ENCODE measurements at places on chromosomes 1 and 21.

GRCh38 chr1:25473653-25474225 is 43.0 kb downstream of the MACO1 start:
- no peak for DNase-seq

- DNase-seq: no peak
These were observed 12.6 kb upstream of the IER5 start for GRCh38 chr1:181075766-181076350.

GRCh38 chr1:220526294-220526693 is 1.6 kb upstream of the MARK1 start:
- no peak for DNase-seq

DNA sequence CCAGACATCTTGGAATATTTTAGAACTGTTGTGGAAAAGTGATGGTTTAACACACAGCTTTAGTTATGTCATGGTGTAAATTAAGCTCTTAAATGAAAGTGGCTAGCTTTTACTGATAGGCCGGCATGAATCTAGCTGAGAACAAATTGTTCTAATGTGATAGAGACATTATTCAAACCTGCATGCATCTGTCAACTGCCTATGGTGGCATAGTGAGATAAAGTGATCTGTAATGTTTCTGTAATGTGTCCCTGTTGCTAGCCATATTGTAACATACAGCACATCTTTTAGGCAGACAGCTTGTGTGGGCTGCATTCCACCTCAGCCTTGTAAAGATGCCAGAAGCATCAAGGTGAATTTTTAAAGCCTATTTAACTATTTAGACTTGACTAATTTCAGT is 16.0 kb downstream of the LRIG2 start:
- no peak for DNase-seq

GRCh38 chr1:18965206-18966173 is 9.0 kb upstream of the IFFO2 start:
- DNase-seq: peak; percentile 83

- DNase-seq: no peak
These were observed 93.5 kb downstream of the NRDC start for GRCh38 chr1:51784997-51785421.

GRCh38 chr1:245999697-246000637 is 507.1 kb downstream of the SMYD3 start:
- no peak for DNase-seq

- peak; percentile 59 for DNase-seq
These were observed 50.4 kb downstream of the SNRPE start for GRCh38 chr1:203911806-203912205.

DNA sequence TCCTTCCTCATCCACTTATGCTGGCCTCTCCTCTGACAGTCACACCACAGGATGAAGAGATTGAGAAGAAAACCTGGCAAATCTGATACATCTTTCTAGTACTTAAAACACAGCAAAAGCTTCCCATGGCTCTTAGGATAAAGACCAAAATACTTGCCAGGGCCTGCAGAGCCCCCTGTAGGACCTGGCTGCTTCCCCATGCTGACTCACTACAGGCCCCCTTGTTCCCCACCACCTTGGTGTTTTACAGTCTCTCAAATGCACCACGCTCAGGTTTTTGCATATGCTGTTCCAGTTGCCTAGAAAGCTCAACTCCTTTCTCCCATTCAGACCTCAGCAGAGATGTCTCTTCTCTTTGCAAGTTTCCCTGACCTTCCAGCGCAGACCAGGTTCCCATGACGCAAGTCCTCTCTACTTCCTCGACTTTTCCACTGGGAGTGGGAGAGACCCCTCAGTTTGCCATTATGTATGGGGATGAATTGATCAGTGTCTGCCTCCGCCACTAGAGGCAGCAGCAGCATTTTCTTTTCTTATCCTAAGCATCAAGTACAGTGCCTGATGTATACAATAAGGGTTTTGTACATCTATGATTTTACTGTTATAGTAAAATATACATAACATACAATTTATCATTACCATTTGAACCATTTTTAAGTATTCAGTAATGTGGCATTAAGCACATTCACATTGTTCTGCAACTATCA is 113.8 kb upstream of the C8B start:
- DNase-seq: no peak

- DNase-seq: no peak
These were observed 67.1 kb downstream of the VWA5B1 start for GRCh38 chr1:20357796-20358195.

GRCh38 chr1:47914218-47914938 is 82.8 kb downstream of the TRABD2B start:
- no peak for DNase-seq

GRCh38 chr1:32988665-32989064 is 24.1 kb upstream of the RNF19B start:
- no peak for DNase-seq

DNA sequence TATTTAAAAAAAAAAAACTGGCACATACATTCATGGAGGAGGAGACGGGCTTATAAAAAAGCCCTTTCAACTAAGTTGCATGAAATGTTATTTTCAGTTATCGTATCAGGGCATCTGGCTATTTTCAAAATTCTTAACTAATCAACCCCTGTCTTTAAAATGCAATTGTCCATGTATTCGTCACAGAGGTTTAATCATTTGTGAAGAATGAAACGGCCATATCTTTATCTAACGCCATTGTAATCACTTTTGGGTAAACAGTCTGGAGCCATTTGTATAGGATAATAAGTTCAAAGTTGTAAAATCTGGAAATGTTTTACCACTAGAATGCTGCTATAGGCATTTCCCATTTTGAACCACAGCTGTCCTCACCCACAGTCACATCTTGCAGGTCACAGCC is 30.4 kb downstream of the SLC30A10 start:
- no peak for DNase-seq

DNA sequence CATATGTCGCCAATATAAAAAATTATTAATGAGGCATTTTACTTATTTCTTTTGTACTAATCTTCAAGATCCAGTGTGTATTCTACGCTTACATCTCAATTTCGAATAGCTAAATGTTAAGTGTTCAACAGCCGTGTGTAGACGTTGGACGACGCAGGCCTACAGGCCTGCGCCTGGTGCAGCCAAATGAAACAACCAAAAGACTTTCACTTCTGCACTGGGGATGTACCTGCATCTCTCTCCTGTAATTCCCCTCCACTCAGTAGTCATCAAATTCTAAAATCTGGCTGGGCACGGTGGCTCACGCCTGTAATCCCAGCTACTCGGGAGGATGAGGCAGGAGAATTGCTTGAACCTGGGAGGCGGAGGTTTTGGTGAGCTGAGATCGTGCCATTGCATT is 76.8 kb upstream of the HNRNPU start:
- no peak for DNase-seq

DNA sequence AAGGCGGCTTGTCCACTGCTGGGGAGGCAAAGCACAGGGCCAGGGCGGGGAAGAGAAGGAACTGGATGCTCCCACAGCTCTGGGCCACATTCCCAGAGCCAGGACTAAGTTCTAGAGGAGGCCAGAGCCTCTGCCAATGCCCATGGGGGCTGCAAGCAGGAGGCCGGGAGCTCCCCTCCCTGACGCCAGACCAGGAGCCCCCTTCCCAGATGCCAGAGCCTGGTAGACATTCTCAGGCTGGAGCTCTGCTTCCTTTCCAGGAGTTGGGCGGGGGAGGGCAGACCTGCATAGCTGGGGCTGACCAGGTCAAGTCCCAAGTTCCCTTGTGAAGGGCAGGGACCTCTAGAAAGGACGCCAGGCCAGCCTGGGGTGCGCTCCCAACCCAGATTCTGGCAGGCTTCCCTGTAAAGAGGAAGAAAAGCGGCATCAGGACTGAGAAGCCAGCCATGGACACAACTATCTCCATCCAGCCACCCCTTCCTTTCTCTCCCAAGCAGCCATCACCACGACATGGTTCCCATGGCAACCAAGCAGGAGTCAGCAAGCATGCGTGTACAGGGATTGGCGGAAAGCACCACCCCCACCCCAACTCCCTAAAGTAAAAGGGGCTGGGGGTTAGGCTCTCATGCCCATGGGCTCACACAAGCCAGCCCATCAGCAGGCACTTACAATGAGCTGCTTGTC is 13.4 kb downstream of the KIF21B start:
- no peak for DNase-seq

- DNase-seq: peak; percentile 28
These were observed 118.2 kb downstream of the COQ8A start for GRCh38 chr1:227058321-227058751.

GRCh38 chr1:84587099-84587498 is 12.9 kb upstream of the CTBS start:
- DNase-seq: no peak

GRCh38 chr1:150906329-150906728 is 19.4 kb downstream of the CTXND2 start:
- DNase-seq: no peak

GRCh38 chr1:116453906-116454305 is 80.9 kb downstream of the ATP1A1 start:
- DNase-seq: no peak

DNA sequence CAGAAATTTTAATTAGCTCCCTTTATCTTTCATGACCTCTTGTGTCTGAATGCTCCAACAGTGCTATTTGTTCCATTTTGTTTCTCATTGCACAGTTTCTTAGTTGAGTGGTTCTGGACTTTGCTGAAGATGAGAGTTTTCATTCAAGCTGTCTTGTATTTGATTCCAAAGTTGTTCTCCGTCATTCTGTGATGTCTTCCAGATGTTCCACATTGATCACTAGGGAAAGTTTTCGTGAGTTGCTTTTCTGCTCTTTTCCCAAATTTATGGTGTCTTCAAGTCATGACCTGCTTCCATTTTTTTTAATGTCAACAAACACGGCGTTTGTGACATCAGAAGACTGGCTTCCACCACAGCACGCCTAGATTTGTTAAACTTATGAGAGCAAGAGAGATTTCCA is 575.5 kb downstream of the MRPL39 start:
- DNase-seq: no peak

DNA sequence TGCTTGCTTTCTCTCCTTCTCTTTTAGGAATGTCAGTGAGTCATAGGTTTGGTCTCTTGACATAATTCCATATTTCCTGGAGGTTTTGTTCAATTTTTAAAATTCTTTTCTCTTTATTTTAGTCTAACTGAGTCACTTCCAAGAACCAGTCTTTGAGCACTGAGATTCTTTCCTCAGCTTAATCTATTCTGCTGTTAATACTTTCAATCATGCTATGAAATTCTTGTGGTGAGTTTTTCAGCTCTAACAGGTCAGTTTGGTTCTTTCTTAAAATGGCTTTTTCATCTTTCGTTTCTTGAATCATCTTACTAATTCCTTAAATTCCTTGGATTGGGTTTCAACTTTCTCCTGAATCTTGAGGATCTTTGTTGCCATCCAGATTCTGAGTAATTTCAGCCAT is 321.0 kb downstream of the PTBP2 start:
- no peak for DNase-seq

GRCh38 chr1:20555025-20555757 is 2.8 kb downstream of the FAM43B start:
- DNase-seq: peak; percentile 49

DNA sequence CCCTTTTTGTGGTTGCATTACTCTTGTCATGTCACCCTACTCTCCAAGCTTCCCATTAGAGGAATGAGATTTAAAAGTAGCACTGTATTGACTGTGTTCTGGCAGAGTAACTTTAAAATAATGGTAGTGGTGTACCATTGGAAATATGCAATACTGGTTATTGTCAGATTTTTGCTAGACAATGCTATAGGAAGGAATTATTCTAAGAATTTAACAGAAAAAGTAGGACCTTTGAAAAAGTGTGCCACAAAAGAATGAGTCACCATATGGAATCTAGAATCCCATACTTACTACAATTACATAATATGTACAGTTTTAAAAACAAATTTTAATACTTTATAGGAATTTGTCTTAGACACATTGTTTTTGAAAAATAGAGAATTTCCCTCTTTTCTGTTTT is 13.8 kb downstream of the MIER1 start:
- no peak for DNase-seq

- DNase-seq: no peak
These were observed 544 bp downstream of the ILDR2 start for GRCh38 chr1:166974647-166975345.

- DNase-seq: no peak
These were observed 98.3 kb downstream of the CD58 start for GRCh38 chr1:116472431-116472961.

DNA sequence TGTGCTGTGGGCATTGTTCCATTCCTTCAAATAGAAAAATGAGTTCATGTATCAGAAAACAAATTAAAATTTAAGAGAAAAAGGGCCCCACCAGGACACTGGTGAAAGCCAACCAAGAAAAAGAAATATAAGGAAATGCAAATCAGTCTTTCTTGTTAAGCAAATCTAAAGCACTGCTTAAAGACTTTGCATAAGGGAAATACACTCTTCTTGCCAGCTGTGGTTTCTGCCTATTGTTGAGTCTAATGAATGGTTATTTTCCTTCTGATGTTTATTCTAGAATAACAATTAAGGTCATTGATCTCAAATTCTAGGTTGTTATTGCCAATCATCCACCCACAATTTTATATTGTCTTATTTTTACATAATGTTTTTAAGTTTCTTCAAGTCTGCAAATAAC is 158.6 kb upstream of the SNX7 start:
- DNase-seq: no peak

GRCh38 chr1:201643835-201644104 is 104.8 kb downstream of the NAV1 start:
- no peak for DNase-seq

DNA sequence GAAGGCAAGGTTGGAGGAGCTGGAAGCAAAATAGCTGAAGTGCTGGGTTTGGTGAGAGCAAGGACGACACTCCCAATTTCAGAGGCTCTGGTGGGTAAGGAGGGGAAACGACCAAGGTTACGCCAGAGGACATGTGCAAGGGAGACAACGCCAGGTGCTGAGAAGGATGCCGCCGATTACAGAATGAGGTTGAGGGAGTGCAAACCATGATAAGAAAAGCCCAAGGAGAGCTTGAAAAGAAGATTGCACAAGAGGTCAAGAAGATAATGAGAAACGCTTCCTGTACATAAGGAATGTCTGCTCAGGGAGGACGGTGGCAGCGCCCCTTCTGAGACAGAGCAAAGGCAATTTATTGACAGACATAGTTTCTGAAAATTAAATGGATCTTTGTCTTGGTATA is 382.0 kb upstream of the PROX1 start:
- DNase-seq: no peak

Data from AG20443 (cell line).